GM23338 (cell line): ENCODE measurements at places on chromosomes 2 and 18. TPM values are rescaled to one million over a fixed set of nuclear protein-coding genes. Genes with fewer than 3 reads are reported as not detected.

Gene ZNF24
- total RNA-seq: 50.8 and 52.4 TPM in 2 replicates

Gene ZNF512
- 26.5 and 38.4 TPM in 2 replicates for total RNA-seq

Gene AMMECR1L
- total RNA-seq: 17.7 and 20.5 TPM in 2 replicates

Gene MAP4K3
- total RNA-seq: 80.9 and 90.7 TPM in 2 replicates

Gene HOXD11
- total RNA-seq: not detected in 2 replicates

Gene MLPH
- total RNA-seq: 15.7 and 16.5 TPM in 2 replicates

Gene TCF23
- total RNA-seq: 0.07 TPM in 1 of 2 replicates, not detected in the other

Gene AGXT
- not detected in 2 replicates for total RNA-seq

Gene RRM2
- 118 and 119 TPM in 2 replicates for total RNA-seq

Gene POTEI
- total RNA-seq: 0.08 and 0.56 TPM in 2 replicates

Gene LIMS3
- total RNA-seq: 0.31 and 1.0 TPM in 2 replicates

DNA sequence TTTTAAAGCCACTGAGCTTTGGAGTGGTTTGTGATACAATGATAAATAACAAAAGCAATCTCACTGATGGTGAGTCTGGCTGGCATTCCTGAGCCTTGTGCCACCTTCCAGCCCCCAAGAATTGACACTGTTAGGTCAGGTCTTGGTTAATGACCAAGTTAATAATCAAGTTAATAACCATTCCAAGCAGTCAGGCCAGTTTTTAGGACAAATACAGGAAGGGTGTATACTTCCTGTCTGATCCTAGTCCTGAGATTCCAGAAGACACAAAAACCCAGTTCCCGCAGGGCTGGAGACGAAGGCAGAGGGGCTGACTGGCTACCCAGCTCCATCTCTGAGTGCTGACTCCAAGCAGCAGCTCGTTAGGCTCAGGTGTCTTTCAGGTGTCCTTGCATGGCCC is 74.6 kb upstream of the LAPTM4A start:
- no peak for DNase-seq

- DNase-seq: no peak
Observed at GRCh38 chr2:36657703-36658102, 38.8 kb upstream of the VIT start.

- DNase-seq: no peak
Observed at GRCh38 chr18:40902436-40902835, 1052.6 kb upstream of the PIK3C3 start.

- no peak for DNase-seq
Observed at GRCh38 chr2:176555112-176555511, 285.9 kb downstream of the MTX2 start.

DNA sequence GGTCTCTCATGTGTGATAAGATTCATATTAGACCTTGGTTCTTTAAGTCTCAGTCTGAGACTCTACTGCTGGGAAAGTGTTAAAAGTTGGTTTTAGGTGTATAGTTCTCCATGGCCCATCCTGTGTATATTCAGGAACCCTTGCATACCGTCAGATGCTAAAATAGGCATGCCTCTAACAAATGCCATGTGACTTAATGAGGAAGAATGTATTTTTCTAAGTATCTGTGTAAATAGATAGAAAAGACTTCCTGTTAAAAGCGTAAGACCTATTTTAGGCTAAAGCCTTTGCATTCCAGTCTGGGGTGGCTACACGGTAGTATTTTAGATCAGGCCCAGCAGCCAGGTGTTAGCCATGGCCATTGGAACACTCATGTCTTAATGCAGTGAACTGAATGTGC is 73.3 kb downstream of the RHBDD1 start:
- DNase-seq: no peak

GRCh38 chr2:45901468-45902032 is 250.1 kb downstream of the PRKCE start:
- DNase-seq: no peak

- no peak for DNase-seq
Observed at GRCh38 chr2:239298116-239298804, 102.6 kb downstream of the HDAC4 start.

GRCh38 chr18:31576670-31577069 is 15.0 kb upstream of the TTR start:
- DNase-seq: no peak

GRCh38 chr2:203908066-203908796 is 28.3 kb upstream of the ICOS start:
- DNase-seq: no peak

GRCh38 chr2:54867457-54867856 is 144.0 kb downstream of the EML6 start:
- no peak for DNase-seq

DNA sequence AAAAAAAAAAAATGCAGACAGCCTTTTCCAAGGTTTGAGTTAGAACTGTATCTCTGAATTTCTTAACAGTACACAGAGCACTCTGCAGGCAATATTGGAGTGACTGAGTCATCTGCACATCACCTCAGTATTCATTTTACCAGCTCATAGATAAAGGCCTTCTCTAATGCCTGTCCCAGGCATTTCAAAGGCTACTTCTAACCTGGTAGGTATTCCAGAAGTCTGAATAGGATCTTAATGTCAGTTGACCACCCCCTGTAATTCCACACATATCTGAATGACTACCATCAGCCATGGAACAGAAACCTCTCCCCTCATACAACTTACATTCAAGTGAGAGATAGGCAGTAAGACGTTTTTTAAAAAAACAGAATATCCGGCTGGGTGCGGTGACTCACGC is 9.0 kb downstream of the METTL21A start:
- no peak for DNase-seq

GRCh38 chr2:173432049-173432754 is 77.5 kb downstream of the CDCA7 start:
- no peak for DNase-seq

- DNase-seq: no peak
Observed at GRCh38 chr2:85769983-85770362, 16.2 kb downstream of the ATOH8 start.

DNA sequence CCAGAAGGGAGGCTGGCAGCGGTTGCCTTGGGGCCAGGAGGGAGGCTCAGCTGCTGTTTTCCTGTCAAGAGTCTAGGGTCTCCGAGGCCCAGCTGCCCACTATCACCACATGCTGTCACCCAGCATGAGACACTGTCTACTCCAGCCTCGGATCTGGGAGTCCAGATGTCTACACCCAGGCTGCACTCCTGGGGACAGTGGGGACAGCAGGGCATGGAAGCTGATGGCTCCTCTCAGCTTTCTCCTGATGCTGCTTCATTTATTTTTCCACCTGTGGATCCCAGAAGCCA is 134.0 kb downstream of the PTGR3 start:
- DNase-seq: no peak

DNA sequence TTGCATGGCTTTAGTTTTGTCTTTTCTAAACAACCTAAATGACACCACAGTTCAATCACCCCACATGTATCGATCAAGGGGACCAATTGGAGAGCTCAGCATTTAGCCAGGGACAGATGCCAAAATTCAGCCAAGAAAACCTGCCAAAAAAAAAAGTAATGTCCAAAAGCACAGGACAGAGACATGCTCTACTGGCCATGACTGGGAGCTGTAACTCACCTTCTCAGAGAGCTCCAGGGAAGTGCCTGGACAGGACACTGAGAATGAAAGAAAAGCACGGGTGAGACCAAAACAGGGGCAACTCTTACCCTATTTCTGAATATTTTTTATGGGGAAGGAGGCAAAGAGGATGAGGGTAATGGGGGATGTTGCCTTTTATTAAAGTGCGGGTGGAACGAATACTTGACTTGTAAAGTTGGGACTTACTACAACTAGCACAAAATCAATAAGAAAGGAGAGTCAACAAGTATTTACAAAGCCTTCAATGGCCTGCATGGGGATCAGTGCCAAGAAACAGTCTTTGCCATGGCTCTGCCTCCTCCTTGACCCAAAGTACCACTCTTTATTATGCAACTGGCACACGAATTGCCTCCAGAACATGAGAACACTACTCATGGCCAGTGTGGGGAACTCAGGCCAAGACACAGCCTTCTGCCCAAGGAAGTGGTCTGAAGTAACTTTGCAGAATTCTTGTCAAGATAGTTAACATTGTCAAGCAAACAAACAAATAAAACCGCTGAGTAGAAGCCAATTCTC is 72.9 kb upstream of the HK2 start:
- DNase-seq: no peak

DNA sequence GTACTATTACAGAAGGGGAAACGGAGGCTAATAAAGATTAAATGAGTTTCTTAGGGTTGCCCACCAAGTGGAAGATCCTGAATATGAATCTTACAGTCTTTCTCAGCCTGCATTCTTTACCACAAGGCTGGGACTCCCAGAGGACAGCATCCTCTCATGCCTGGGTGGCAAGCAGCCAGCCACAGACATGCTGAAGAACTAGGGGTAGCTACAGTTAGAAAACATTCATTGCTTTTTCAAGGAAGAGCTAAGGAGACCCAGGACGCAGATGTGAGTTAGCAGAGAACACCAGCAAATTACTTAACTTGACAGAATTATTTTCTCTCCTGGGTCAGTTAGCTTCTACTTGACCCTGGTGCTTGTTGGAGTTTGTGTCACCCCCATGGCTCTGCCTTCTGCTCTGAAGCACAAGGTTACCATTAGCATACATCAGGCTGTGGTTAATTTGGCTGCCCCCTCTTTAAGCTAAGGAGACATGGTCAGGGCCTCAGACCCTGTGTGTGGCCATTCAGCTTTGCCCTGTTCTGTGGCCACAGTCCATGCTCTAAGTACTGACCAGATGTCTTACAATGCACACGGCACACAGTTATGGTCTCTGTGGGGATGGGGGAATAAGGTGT is 132.3 kb upstream of the TNP1 start:
- DNase-seq: no peak

- no peak for DNase-seq
Observed at GRCh38 chr18:9482790-9483189, 7.5 kb downstream of the RALBP1 start.

- no peak for DNase-seq
Observed at GRCh38 chr2:47388888-47389287, 14.1 kb upstream of the MSH2 start.

DNA sequence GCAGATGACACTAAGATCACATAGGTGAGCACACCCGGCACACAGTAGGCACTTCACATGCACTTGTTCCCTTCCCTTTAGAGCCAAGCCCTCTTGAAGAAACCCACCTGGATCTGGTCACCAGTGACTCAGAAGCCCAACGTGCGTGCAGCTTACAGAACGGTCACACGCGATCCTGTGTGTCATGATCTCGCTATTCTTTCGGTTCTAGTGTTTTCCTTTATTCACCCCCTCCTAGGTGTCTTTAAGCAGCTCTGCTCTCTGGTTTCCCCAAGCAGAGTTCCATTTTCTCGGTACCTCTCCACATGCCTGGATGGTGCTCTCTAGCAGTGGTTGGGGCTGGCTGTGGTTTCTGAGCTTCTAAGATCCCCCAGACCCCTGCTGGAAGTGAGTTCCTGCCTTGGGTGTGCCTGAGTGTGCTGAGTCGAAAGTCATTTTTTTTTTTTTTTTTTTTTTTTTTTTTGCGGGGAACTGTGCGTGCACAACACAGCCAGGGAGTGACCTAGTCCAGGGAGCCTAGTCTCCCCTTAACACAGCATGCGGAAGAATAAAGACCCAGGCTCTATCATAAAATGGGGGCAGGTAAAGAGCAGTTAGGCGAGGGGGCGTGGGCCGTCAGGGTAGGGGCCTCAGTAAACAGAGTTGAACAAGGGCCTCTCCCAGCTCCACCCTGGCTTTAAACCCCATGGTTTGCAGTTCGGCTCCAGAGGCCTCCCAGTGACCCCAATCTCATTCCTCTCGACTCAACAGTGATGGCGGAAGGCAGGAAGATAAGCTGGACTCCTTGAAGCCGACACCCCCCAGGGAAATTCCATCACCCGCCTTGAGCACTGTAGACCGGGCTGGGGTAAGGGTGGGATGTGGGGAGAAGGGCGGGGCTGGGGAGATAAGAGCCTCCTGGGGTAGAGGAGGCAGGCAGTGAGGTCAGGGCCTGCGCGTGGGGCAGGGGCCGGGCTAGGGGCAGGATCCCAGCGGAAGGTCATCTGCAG is 29.8 kb upstream of the DNMT3A start:
- DNase-seq: no peak

DNA sequence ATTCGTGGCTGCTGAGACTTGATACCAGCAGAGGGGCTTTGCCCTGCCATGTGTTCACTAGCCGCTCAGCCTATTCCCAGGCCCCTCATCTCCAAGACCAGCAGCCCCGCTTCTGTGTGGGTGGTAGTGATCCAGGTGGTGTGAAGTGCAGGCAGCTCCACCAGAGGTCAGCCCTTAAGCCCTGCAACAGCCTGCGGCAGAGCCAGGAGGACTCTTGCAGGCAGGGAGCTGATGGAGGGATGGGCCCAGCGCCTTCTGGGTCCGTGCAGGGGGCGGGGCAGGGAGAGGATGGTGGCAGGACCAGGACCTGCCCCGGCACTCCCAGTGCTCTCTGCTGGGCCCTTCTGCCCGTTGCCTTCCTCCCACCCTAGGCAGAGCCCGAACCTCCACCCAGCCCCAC is 162.0 kb downstream of the SH3BP4 start:
- DNase-seq: peak; percentile 79

- DNase-seq: no peak
Observed at GRCh38 chr2:196286821-196287220, 115.4 kb upstream of the STK17B start.

DNA sequence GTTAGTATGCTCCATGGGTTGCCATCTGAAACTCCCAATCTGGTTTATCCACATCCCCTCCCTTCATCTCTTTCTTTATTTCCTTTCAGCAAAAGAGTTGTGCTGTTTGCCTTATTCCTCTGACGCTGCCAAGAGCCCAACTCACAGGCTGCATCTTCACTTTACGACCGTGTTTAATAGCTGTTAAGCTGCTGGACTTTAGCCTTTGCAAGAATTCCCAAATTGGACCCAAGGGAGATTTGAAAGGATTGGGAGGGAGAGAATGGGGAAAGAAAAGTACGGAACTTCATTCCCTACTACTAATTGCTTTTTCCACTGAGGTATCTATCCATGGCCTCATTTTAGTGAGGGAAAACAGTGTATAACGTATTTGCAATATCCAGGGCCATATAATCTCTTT is 263.4 kb upstream of the MEIS1 start:
- no peak for DNase-seq

GRCh38 chr18:39753178-39753577 is 2187.6 kb upstream of the CELF4 start:
- no peak for DNase-seq

GRCh38 chr2:175062787-175063585 is 57.8 kb upstream of the CHN1 start:
- DNase-seq: peak; percentile 58

DNA sequence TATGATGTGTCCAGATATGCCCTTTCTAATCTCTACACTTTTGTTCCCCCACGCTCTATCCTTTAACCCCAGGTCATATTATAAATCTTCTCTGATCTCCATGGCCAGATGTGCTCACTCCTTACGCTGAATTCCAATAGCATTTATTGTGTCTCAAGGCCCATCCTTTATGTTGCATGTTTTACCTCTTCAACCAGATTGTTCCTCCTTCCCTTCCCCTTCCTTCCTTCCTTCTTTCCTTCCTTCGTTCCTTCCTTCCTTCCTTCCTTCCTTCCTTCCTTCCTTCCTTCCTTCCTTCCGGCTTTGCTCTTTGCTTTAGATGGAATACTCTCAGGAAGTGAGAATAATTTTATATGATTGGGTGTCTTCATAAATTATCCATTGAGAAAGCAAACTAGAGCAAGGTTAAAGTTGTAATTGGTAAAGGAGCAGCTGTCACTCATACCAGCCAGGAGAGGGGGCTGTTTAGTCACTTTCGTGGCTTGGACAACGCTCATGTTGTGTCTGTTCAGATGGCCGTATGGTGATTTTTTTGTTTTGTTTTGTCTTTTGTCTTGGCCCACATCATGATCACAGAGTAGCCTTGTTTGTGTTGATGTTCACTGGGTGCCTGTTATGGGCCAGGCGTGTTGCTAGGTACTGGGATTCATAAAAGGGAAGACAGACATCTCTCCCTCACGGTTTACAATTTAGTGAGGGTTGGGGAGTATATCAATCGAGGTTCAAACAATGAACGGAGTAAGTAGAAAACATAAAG is 68.0 kb downstream of the DAW1 start:
- DNase-seq: peak; percentile 75

- DNase-seq: no peak
Observed at GRCh38 chr2:20484810-20485611, 38.1 kb downstream of the RHOB start.
